ENCODE measurements at places on chromosomes 16 and 17.
A peak's percentile ranks its signal among the peaks of the same experiment; 100 is the strongest.

DNA sequence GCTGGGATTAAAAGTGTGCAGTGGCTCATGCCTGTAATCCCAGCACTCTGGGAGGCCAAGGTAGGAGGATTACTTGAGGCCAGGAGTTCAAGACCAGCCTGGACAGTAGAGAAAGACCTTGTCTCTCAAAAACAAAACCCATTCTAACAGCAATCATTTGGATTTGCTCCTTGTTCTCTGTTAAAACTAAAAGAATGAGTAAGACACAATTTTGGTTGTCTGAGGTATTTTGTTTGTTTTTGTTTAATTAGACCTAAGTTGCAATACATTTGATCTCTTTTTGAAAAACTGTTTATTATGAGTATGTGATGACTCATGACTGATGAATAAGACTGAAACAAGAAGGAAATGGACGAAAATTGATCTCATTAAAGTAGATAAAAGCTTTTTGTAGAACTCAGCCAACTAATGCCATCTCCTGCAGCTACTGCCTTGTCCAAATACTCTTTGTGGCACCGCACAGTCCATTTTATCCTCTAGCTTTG, 29.0 kb downstream of the GLG1 start:
- no peak for DNase-seq

DNA sequence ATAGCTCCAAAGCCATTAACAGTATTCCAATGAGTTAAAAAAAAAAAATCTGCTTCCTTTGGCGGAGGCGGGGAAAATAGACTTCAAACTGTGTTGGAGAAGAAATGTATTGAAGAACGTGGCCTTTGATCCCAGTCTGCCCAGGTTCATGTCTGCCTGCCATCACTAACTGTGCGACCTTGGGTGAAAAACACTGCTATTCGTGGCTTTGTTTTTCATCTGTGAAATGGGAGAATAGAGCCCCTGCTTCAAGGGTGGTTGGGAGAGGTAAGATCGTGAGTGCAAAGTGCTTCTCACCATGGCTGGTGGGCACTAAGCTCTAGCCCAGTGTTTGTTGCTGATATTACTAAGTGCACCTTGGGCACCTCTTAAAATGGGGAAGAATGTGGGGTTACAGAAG, 69.5 kb downstream of the VPS35L start:
- DNase-seq: no peak

- no peak for DNase-seq
Measured at GRCh38 chr16:30600929-30601328, 9.3 kb downstream of the ZNF689 start.

- DNase-seq: peak; percentile 79
Measured at GRCh38 chr17:7989781-7990655, 12.4 kb upstream of the GUCY2D start.

- peak; percentile 54 for DNase-seq
Measured at GRCh38 chr16:59192551-59193199, 458.6 kb upstream of the GOT2 start.

- DNase-seq: no peak
Measured at GRCh38 chr17:40967582-40967981, 834 bp upstream of the KRT39 start.

DNA sequence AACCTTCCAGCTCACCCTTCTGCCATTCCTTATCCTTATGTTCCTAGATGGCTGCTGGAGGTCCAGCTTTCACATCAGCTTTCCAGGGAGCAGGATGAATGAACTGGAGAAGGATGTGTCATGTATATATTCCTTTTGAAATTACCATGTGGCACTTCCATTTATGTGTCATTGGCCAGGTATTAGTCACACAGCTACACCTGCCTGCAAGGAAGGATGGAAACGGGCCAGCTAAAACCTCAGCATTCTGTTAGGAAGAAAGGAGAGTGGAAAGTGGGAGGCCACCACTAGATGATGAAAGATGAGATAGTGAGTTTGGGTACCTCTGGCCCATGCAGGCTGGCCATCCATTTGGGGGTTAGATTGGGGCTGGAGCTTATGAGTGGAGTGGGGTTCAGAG, 67.5 kb downstream of the KSR1 start:
- no peak for DNase-seq

GRCh38 chr16:83315271-83315670, 492.5 kb upstream of the HSBP1 start:
- DNase-seq: no peak

- DNase-seq: no peak
Measured at GRCh38 chr17:77320485-77321256, 179.9 kb downstream of the SEC14L1 start.

DNA sequence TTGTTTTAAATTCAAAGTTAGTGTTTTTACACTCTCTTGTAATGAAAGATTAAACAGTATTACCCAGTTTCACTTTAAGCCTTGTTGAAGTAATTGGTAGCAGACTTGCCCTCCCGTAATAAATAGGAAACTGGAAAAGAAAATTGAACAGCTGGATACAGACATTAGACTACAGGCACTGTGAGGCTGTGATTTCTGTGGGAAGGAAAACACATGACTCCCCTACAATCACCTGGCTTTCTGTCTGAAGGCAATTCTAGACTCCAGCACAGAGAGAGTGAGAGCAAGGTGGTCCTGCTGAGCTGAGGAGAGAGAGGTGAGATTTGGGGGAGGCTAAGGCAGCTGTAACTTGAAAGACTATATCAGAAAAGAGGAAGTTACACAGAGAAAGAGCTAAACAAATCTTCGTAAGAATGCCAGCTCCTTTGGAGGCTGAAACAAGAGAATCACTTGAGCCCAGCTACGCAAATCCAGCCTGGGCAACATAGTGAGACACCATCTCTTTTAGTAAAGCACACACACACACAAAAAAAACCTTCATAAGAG, 57.8 kb upstream of the CDYL2 start:
- DNase-seq: no peak

- no peak for DNase-seq
Measured at GRCh38 chr16:67006930-67007658, 18.7 kb downstream of the CES4A start.

- DNase-seq: no peak
Measured at GRCh38 chr17:64004903-64005733, 7.0 kb downstream of the PRR29 start.

DNA sequence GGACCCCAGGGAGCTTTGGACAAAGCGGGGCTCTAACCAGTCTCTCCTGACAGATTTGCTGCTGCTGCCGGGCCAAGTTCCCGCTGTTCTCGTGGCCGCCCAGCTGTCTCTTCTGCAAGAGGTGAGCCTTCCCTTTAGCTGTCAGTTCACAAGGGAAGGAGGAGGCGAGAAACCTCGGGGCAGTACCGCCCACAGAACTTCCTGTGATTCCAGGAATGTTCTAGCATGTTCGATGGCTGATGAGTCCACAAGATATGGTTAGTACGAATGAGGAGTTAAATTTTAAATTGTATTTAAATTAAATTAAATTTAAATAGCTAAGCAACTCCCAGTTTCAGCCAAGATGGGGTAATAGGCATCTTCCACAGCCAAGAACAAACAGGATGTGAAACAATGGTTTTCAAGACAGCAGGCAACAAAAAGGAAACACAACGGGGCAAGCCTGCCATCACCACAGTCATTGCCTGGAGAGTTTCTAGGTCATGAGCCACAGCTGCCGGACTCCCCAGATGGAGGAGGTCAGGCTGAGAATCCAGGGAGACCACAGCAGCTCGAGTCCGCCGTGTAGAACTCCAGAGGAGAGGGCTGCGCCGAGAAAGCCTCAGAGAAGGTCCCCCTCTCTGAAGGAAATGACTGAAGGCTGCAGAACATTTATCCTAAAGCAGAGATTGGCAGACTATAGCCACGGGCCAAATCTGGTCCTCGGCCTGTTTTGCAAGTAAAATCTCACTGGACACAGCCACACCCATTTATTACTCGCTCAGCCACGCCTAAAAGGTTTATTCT, 9.5 kb upstream of the TCF25 start:
- DNase-seq: no peak

GRCh38 chr16:57802341-57803133, at the start of gene KIFC3:
Gene KIFC3, minus strand, starts transcription at chr16:57802491. Its CDS starts 4,248 bp downstream, at chr16:57798243.
- no peak for DNase-seq

DNA sequence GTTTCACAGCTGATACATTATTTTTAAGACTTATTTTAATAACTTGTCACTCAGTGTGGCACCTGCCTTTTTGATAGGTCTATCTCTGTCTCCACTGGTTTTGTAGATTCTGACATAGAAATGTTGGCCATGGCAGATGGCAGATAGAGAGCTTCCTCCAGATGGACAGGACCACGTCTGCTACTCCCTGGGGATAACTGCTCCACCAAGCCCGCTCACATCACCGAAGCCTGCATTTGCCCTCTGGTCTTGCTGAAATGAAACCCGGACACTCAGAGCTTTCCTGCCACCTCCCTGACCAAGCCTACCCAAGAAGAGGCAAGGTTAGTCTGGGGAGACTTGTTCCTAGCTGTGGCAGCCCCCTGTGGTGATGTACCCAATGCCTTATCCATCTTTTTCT, 16.4 kb upstream of the HAP1 start:
- DNase-seq: no peak

GRCh38 chr16:81170824-81171223, 67.7 kb upstream of the BCO1 start:
- DNase-seq: no peak

DNA sequence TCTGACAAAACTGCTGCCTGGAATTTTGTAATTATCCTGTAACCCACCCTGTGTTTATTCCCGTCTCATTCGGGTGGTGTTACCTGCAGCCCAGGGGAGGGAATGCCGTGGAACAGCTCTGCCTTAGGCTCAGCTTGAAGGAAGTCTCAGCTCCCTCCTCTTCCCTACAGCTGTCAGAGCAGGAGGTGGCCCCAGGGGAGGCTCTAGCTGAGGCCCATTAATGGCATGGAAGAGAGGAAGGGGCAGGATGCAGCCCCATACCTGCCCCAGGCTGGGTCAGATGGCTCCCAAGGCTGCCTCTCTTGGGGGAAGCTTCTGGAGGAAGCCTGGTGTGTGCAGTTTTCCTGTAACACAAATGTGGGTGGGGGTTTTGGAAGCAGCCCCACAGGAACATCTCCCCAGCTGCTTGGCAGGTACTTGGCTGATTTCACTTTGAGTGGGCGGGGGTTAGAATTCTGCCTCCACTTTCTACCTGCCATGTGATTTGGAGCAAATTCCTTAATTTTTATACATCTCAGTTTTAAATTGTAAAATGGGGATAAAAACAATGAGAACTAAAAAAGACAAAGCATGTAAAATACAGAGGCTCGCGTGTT, 103.9 kb downstream of the MGAT5B start:
- no peak for DNase-seq

DNA sequence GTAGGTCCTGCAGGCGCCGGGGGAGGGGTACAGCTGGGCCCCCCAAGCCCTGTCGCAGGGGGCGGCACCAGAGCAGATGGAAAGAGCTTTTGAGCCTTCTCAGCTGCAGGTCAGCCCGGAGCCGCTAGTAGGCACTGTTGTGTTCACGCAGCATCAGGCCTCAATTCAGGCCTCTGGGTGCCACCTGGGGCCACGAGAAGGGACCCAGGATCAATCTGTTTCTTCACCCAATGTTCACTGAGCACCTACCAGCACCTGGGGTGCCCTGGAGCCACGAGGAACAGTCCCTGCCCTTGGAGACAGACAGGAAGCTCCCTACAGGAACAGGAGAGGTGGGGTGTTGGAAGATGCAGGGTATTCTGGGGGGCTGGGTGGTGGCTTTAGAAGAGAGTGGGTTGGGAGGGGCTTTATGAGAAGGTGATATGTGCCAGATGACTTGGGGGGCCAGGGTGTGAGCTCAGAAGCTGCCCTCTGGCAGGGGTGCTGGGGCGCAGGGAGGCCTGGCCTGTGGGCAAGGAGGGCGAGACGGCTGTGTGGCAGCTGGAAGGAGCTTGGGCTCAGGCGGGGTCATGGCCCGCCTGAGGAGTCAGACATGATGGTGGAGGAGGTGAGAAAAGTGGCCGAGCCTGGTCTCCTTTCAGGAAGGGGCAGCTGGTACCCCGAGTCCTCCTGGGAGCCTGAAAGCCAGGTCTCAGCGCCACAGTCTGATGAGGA, 121.9 kb upstream of the GSE1 start:
- no peak for DNase-seq

- DNase-seq: no peak
Measured at GRCh38 chr17:57518587-57519581, 226.2 kb downstream of the CCDC182 start.

GRCh38 chr17:57744195-57745170, 616 bp downstream of the CCDC182 start:
- no peak for DNase-seq

GRCh38 chr17:56926270-56926669, 12.4 kb upstream of the TRIM25 start:
- DNase-seq: no peak

DNA sequence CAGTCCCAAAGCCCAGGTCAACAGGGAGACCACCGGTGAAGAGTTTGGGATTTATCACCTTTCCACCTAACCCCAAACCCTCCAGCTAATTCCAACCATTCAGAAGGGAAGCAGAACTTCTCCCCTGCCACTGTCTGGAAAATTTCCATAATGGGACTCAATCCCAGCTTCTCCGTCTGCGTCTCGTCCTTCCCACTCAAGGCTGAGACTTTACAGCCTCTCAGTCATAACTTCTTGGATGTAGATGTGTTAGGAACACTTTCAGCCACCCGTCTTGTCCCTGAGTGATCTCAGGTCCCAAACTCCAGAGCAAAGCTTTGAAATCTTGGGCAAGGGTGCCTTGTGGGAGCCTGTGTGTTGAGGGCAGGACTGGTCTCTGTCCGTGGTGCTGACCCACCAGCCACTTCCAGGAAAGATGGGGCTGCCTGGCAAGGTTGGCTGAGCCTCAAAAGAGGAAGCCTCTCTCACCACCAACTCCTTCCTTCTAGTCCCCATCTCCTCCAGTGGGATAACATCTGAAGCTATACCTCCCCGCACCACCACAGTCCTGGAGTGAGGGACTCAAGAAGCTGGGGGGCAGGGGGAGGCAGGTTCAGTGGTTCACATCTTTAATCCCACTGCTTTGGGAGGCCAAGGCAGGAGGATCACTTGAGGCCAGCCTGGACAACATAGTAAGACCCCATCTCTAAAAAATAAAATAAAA, 9.3 kb downstream of the GAS2L2 start:
- no peak for DNase-seq

- DNase-seq: no peak
Measured at GRCh38 chr16:22874394-22874793, 60.4 kb downstream of the HS3ST2 start.

GRCh38 chr17:63347475-63347874, 98.6 kb downstream of the CYB561 start:
- DNase-seq: no peak

DNA sequence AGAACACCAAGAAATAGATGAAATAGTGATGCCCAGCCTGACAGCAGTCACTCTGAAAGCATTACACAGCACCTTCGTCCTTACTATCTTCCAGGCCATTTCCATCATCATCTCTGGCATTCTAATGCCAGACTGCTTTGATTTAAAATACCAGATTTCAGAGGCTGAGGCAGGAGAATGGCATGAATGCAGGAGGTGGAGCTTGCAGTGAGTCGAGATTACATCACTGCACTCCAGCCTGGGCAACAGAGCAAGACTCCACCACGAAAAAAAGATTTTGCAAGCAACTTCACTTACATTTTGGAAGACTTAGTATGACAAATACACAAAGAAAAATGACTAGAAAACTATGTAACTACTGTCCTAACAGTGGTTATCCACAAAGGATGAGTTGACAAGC, 244.0 kb downstream of the CPPED1 start:
- DNase-seq: no peak

Data from iPS DF 6.9 (cell line).